ENCODE measurements at places on chromosomes 4 and X.

DNA sequence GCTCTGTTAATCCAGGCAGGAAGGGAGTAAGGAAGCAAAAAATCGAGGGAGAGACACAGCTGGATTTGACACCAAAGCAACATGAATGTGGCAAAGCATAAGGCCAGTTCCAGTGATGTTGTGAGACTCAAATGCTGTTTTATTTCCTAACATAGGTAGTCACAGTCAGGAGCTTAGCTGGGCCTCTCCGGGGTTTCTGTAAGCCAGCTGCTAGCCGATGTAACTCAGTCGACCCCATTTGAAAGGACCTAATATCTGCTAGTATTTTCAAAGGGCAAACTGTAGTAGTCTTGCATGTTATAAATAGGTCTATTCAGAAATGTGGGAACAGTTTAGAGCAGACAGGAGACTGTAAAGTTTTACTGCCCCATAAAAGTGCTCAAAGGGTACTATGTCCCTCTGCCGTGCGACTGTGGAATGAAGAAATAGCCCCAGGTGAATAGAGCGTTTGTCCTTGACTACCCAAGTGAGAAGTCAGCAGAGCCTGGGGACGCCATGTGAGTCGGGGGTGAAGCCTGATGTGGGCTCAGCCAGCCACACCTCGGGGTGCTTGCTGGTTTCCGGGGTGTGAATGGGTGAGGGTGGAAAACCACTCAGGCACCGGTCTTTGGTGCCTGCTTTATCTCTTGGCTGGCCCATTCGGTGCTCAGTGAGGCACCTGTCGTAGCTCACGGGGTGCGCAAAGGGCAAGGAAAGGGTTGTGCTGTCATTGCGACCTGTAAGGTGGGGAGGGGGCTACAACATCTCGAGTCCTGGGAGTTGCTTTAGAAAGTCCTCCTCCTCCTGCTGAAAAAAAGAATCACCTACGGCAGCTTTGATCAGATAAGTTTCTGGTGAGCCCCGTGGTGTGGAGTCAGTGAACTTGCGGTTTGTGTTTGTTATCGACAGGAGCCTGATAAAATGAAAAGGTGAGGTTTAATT lies 745 bp downstream of the TRIM2 start:
- DNase-seq, result no peak

DNA sequence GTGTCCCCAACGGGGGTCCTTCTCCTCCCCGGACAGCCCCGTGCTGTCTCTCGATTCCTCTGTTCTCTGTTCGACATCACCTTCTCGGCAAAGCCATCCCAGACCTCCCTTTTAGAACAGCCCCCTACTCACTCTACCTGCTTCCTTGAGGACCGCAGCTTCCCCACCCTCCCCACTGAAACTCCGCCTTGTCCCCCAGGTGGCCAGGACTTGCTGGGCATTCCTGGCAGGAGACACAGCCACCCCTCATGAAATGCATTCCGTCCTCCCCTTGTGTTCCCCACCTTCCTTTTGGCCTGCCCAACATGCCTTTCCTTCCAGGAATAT lies 34.8 kb upstream of the GPR78 start:
- no peak for DNase-seq

GRCh38 chr4:154622598-154622997 lies 10.1 kb upstream of the FGG start:
- no peak for DNase-seq

DNA sequence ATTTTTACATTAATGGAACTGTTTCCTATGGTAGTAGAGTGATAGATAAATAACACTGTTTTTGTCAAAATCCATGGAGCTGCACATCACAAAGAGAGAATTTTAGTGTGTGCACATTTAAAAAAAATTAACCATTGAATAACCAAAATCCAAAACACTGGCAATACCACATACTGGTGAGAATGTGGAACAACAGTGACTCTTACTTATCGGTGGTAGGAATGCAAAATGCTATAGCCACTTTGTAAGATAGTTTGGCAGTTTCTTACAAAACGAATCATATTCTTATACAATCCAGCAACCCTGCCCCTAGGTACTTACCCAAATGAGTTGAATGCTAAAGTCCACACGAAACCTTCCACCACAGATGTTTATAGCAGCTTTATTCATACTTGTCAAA lies 229.6 kb upstream of the GPR101 start:
- no peak for DNase-seq

- DNase-seq, result no peak
Observed at GRCh38 chr4:40473578-40474388, 138.7 kb downstream of the CHRNA9 start.

GRCh38 chr4:41514766-41515481 lies 23.0 kb upstream of the LIMCH1 start:
- DNase-seq, result no peak

- DNase-seq, result no peak
Observed at GRCh38 chr4:145132511-145133098, 34.5 kb downstream of the ABCE1 start.

GRCh38 chr4:55989766-55990165 lies 41.0 kb downstream of the CEP135 start:
- no peak for DNase-seq

DNA sequence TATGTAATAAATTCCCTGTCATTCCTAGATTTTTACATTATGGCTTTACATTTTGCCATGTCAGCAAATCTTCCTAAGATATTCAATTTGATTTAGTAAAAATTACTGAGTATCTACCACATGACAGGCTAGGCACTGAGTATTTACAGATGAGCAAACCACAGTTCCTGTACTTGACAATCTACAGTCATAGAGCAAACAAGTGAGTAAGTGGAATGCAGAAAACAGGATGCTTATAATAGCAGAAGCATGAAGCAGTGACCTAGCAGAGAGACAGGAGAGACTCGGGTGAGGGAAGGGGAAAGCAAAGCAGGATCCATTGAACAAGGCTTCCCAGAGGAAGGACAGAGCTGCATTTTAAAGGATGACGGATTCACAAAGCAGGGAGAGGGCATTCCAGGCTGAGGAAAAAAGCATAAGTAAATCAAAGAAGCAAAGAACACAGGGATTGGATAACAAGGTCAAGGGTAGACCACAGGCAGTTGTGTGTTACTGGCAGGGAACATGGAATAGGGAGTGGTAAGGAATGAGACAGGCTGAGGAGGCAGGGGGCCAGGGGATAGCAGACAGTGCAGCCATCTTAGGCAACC lies 124.7 kb upstream of the C1QTNF7 start:
- no peak for DNase-seq

- no peak for DNase-seq
Observed at GRCh38 chr4:19010761-19011160, 989.2 kb upstream of the LCORL start.

DNA sequence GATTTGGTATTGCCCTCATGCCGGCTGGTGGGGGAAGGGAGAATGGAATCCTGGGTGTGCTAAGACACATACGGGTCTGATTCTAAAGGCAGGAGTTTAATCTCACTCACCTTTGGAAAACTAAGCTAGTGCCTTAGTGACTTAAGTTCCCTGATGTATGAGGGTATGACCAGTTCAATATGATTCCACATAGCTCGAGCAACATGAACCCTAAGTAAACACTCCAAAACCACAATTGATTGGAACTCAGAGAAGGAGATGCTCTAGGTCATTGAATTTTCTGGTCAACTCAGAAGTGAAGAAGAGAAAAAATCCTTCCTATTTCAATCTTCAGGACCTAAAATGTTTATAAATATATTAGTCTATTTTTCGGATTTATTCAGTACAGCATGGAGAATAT lies 420.1 kb upstream of the INTU start:
- no peak for DNase-seq

DNA sequence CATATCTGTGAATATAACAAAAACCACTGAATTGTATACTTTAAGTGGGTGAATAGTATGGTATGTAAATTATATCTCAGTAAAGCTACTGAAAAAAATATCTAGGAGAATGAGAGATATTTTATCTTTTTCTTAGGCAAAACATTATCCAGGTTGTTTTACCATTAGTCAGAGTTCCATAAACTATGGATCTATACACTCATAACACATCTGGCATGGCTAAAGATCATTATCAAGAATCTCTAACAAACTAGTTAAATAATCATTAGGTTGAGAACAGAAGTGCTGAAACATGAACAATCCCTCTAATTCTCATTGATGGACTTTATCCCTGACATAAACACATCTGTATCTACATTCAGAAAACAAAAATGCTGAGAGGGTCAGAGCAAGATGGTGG lies 15.6 kb downstream of the MED14 start:
- DNase-seq, result no peak

GRCh38 chr4:189436207-189436606 lies 504.5 kb upstream of the FRG1 start:
- DNase-seq, result no peak

GRCh38 chr4:151948351-151949016 lies 187.7 kb upstream of the GATB start:
- DNase-seq, result no peak

DNA sequence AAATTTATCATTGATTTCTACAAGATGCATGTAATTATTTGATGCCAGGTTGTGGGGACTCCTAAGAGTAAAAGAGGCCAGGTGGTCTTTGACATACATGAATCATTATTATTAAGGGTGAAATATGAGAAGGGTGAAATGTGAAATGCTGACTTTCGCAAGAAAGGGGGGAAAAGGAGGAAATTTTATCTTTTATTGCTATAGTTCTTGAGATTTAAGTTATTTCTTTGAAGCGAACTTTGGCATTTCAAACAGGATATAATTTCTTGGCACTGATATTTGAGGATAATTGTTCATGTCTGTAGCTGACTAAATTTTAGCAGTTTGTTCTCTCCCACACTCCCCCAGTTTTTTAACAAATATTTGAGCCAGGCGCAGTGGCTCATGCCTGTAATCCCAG lies 80.1 kb downstream of the TMEM131L start:
- DNase-seq, result no peak

- DNase-seq, result no peak
Observed at GRCh38 chr4:70382691-70383181, at the start of gene SMR3B. Gene SMR3B, plus strand, starts transcription at chr4:70383131. Its CDS starts 1,380 bp downstream, at chr4:70384511.

- DNase-seq, result no peak
Observed at GRCh38 chrX:30343206-30343605, 34.0 kb upstream of the NR0B1 start.

- DNase-seq, result no peak
Observed at GRCh38 chr4:79918292-79918691, 154.7 kb downstream of the ANTXR2 start.

DNA sequence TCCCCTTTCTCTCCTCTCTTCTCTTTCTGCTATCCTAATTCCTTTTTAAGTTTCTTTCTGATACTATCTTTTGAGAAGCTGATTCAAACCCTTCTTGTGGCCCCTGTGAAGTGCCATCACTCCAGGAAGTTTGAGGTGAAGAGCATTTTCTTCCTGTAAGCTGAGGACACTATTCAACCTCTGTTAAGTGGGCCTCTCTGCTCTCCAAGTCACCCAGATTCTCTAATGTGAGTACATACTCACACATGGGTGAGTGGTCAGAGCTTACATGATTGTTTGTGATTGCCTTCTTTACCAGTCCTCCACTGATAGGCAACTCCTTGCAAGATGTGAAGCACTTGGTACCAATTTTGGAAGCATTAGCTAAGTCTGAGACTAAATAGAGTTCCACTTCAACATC lies 18.4 kb upstream of the SMIM10L2A start:
- no peak for DNase-seq

DNA sequence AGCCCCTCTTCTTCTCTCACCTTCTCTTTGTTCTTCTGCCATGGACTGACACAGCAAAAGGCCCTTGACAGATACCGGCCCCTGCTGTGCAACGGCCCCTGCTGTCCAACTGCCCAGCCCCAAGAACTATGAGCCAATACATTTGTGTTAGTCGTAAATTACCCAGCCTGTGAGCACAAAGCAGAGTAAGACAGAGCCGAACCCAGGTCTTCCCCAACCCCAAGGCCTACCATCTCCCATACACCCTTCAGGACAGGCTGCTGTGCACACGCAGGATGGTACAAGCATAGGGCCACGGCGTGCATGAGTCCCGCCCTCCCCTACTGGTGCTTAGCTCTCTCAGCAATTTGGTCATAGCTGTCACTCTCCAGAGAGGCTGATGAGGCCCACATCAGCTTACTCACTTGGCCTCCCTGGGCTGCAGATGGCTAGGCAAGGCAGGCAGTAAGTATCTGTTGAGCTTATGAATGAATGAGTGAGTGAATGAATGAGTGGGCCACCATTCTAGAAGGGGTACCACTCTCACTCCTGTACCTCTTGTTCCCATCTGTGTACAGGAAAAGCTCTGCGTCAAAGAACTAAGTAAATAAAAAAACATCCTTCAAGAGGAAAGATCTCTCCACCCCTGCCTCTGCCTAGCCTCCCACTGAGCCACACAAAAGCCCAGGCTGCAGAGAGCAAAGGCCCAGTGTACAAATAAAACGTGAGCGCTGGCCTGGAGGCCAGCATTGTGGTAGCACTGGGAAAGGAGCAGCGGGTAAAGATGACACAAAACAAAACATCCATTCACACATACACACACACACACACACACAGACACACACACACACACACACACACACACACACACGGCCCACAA lies 13.9 kb downstream of the WDR1 start:
- no peak for DNase-seq

- no peak for DNase-seq
Observed at GRCh38 chr4:29581457-29581856, 1138.7 kb upstream of the PCDH7 start.

GRCh38 chr4:105895583-105896460 lies 551 bp downstream of the NPNT start:
- DNase-seq, result no peak

DNA sequence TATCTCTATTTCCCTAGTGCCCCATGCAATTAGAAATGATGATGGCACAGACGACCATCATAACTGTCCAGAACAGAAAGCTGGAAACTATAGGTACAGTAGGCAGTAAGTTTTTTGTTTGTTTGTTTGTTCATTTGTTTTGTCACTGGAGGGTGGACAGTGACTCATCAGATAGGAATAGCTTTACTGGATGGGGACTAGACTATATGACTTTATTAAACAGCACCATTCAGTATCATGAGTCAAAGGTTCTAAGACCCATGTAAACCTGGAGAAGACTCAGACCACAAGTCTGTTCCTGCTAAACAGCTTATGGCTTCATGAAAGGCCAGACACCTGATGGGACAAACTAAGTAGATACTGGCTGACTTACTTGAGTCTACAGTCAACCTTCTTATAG lies 38.4 kb downstream of the PLAC1 start:
- no peak for DNase-seq

- DNase-seq, result peak; percentile 86
Observed at GRCh38 chrX:101407748-101408531, at the start of the genes GLA and HNRNPH2. Gene GLA, minus strand, starts transcription at chrX:101407925. Its CDS starts 22 bp downstream, at chrX:101407903. Gene HNRNPH2, plus strand, starts transcription at chrX:101408222. Its CDS starts 3,767 bp downstream, at chrX:101411989.

DNA sequence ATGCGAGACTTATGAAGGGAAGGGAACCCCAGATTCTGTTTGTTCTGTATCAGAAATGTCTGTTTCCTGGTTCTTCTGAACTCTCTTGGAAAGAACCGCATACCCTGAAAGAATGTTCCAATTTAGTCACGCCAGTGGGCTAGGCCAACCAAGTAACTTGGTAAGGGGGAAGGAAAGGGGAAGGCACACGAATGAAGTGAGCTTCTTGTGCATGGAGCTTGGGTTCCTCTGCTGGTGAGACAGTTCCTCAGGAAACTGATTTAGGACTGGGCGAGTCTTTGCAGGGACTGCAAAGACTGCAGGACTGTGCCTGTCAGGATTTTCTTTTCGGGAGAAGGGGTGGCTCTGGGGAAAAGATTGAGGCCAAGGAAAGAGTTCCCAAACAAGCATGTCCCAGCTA lies 35.6 kb downstream of the FRMPD3 start:
- DNase-seq, result no peak

Measured in central memory CD8-positive, alpha-beta T cell (primary cell).